ENCODE measurements at places on chromosomes 16 and 17. TPM values are rescaled to one million over a fixed set of nuclear protein-coding genes. Genes with fewer than 3 reads are reported as not detected.

The KCNJ2 gene
- polyA plus RNA-seq, result 0.23 TPM

The RAB34 gene
- 317 TPM for polyA plus RNA-seq

The ZSCAN10 gene
- polyA plus RNA-seq, result 314 TPM

The KRT32 gene
- polyA plus RNA-seq, result not detected

The FTSJ3 gene
- 47.2 TPM for polyA plus RNA-seq

The SLFN14 gene
- polyA plus RNA-seq, result not detected

The CMTR2 gene
- polyA plus RNA-seq, result 8.5 TPM

The GRB7 gene
- 61.7 TPM for polyA plus RNA-seq

The MYO15B gene
- polyA plus RNA-seq, result 7.1 TPM

The ARHGAP27 gene
- 11.6 TPM for polyA plus RNA-seq

The CTF1 gene
- polyA plus RNA-seq, result 3.4 TPM

The CACNG5 gene
- 4.1 TPM for polyA plus RNA-seq

The BRICD5 gene
- 14.2 TPM for polyA plus RNA-seq

The GJD3 gene
- 0.58 TPM for polyA plus RNA-seq

The NOXO1 gene
- 1.3 TPM for polyA plus RNA-seq

The CDH1 gene
- 119 TPM for polyA plus RNA-seq

Data from H1 (cell line).